Stimulated activated CD8-positive, alpha-beta memory T cell treated with anti-CD3 and anti-CD28 coated beads, Interleukin-4, amount 100 ng/mL, for 48 hours (primary cell): ENCODE measurements at places on chromosomes 2 and 18.

GRCh38 chr2:22842205-22842869, 542.6 kb upstream of the KLHL29 start:
- no peak for DNase-seq

DNA sequence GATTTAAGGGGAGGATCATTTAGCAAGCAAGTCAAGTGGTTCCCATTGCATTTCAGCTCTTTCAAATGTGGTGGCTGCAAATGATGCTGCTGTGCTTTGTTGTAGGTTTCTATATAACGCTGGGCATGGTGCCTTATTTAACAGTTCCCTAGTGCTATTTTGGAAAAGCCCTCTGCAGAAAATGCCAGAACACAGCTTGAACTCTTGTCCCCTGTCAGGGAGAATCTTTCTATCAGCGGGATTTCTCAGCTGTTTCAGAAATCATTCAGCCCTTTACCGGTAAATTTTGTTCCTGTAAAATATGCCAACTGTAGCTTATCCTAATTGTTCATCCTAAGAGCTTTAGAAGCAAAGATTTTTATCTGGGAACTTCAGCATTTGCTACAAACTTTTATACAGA, 77.8 kb upstream of the DTNA start:
- no peak for DNase-seq

DNA sequence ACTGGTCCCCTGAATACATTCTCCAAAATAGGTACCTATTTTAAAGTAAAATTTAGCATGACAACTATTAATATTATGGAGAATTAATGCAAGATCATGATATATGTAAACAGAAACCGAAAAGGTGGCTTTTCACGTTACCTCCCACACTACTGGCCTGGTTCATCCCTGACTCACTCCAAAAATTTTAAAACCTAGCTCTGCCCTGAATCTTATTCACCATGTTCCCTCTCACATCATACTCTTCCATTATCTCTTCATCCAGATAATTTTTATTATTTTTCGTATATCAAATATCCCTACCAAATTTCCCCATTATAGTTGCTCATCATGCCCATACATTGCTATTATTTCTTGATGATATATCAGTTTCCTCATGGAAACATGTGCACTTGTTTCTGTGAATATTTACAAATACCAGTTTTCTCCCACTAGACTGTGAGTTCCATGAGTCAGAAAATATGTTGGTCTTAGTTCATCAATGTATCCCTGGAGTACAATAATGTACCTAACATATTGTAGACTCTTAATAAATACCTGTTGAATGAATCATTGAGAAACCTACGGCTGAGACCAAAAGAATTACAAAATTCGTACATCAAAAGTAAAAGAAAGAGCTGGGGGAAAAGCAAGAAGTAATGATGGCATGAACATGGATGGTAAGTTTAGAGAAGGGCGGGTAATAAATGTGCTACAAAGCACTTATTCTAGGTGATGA, 360.1 kb upstream of the CHAC2 start:
- DNase-seq, result no peak

DNA sequence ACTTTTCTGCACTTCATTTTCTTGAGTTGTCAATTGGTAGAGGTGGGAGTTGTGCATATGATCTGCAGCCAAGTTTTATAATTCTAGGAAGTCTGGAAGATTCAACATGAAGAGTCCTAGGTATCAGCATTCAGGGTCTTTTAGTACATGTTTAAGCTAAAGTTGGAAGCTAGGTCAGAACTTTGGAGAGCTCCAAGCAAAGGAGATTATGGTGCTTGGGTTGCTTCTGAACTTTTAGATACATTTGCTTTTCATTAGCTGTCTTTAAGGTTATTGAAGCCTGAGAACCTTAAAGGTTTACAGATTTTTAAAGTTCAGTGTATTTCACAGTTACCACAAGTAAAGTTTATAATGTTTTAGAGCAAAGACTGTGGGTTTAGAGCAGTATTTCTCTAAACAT, 85.5 kb downstream of the EPC2 start:
- no peak for DNase-seq

GRCh38 chr2:76008001-76008702, 297.4 kb upstream of the GCFC2 start:
- no peak for DNase-seq

DNA sequence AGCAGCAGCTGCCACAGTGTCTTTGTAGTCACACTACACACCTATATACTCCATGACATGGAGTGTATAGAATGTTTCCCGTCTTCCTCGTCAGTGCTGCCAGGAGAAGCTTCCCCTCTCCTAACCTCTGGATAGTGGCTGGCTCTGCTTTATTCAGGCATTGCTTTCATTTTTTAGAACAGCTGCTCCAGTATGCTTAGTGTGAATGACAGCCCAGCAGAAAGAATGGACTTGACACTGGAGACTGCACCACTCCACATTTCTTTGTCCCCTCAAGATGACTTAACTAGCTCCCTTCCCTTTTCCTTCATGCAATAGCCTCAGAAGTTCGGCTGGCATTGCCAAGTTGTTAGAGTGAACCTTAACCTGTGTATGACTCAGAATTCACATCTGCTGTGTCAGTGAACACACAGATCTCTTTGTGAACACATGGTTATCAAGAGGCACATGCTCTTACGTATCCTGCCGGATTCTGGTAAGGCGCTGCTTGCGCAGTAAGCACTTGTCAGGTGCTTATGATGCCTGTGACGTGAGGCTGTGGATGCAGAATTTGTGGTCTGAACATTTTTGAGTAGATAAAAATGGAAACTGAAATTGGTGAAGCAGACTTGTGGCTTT, 73.9 kb downstream of the NEDD4L start:
- DNase-seq, result no peak

DNA sequence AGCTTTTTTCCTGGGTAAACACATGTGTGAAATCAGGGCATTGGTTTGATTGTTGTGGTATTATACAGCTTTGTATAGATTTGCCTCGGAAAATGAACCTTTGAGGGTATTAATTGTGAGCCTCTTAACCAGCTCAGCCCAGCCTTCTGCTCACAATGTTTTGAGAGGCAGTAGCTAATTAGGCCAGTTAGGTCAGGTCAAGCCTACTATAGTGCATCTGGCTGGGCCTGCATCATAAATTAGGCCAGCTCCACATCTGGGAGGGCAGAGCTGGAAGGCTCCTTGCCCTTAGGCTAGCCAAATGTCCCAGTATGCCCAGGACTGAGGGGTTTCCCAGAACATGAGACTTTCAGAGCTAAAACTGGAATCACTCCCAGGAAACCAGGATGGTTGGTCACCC, 43.0 kb downstream of the LRATD1 start:
- no peak for DNase-seq

- DNase-seq, result no peak
These were observed 50.3 kb upstream of the NFE2L2 start for GRCh38 chr2:177314722-177315264.

GRCh38 chr2:61443342-61444041, 27.4 kb downstream of the USP34 start:
- DNase-seq, result no peak

- no peak for DNase-seq
These were observed 26.8 kb downstream of the DGKD start for GRCh38 chr2:233380995-233381637.
